ENCODE measurements at places on chromosomes 4 and X. TPM values are rescaled to one million over a fixed set of nuclear protein-coding genes. Genes with fewer than 3 reads are reported as not detected.

- no peak overlapping the region for H3K27ac ChIP-seq
- H3K4me1 ChIP-seq, result no peaks in the 10 kb centered on the region
- DNase-seq, result no peak
- H3K36me3 ChIP-seq, result no peaks in the 10 kb centered on the region
- H3K27me3 ChIP-seq, result no peaks in the 10 kb centered on the region
Observed at GRCh38 chrX:2521927-2522386, 21.2 kb upstream of the DHRSX start.

GRCh38 chr4:186203406-186203805, 12.0 kb downstream of the CYP4V2 start:
- no peaks in the 10 kb centered on the region for H3K36me3 ChIP-seq
- no peaks in the 10 kb centered on the region for H3K4me1 ChIP-seq
- H3K27ac ChIP-seq, result no peak overlapping the region
- no peak overlapping the region for H3K4me3 ChIP-seq

Gene ODAPH
- not detected for total RNA-seq

Gene TRIM75
- total RNA-seq, result not detected

GRCh38 chrX:100874325-100874724, at the start of gene NOX1:
NOX1 (minus strand) TSS chrX:100874359; CDS start chrX:100874139, 220 bp downstream.
- H3K4me3 ChIP-seq, result no peak within 1 kb of the TSS
- no peaks in the 10 kb centered on the region for H3K27me3 ChIP-seq
- no peak for DNase-seq
- H3K36me3 ChIP-seq, result no peaks in the 10 kb centered on the region
- H3K27ac ChIP-seq, result no peak within 1 kb of the TSS
- H3K4me1 ChIP-seq, result no peaks in the 10 kb centered on the region

Gene SMPX
- not detected for total RNA-seq

DNA sequence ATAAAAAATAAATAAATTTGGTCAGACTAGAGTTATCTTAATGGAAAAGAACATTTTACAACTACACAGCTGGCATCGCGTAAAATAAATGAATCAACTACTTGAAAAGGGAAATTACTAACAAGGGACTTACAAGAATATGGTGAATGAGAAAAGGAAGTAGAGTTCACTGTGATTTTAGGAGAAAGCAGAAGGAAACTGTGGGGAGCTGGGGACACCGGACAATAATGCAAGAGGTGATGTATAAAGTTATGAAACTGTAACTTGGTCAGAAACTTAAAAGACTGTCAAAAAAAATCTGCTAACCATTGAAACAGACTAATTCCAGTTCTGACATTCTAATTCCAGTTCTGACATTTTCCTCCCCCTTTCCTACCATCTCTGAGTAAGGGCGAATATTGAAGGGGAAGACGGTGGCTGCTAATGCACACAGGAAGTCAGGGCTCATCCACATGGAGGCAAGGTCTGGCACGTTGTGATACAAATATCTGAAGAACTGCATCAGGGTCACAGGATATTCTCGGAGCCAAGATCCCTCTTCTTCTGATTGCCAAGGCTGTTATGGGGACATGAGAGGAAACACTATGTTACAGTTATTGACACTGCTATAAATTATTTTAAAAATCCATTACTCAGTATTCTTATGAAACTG, 170.5 kb downstream of the CDS1 start:
- H3K27ac ChIP-seq, result no peak overlapping the region
- no peaks in the 10 kb centered on the region for H3K36me3 ChIP-seq
- DNase-seq, result no peak
- no peaks in the 10 kb centered on the region for H3K27me3 ChIP-seq
- no peak overlapping the region for H3K4me3 ChIP-seq

- H3K4me1 ChIP-seq, result no peaks in the 10 kb centered on the region
- no peaks in the 10 kb centered on the region for H3K27me3 ChIP-seq
- H3K27ac ChIP-seq, result no peak overlapping the region
- no peaks in the 10 kb centered on the region for H3K36me3 ChIP-seq
Observed at GRCh38 chrX:21975812-21976211, 35.3 kb downstream of the SMS start.

GRCh38 chrX:8565729-8566128, 101.1 kb downstream of the VCX3B start:
- no peaks in the 10 kb centered on the region for H3K4me1 ChIP-seq
- DNase-seq, result no peak
- no peaks in the 10 kb centered on the region for H3K36me3 ChIP-seq
- no peak overlapping the region for H3K4me3 ChIP-seq
- no peaks in the 10 kb centered on the region for H3K27me3 ChIP-seq
- H3K27ac ChIP-seq, result no peak overlapping the region

Gene BTC
- 0.74 TPM for total RNA-seq

Gene SHROOM4
- 10.1 TPM for total RNA-seq

Data from vagina (tissue), 2 donors.